Stimulated activated CD8-positive, alpha-beta memory T cell treated with anti-CD3 and anti-CD28 coated beads, Interleukin-7, amount 100 ng/mL, for 4 hours (primary cell): ENCODE measurements at places on chromosomes 7 and 10.

DNA sequence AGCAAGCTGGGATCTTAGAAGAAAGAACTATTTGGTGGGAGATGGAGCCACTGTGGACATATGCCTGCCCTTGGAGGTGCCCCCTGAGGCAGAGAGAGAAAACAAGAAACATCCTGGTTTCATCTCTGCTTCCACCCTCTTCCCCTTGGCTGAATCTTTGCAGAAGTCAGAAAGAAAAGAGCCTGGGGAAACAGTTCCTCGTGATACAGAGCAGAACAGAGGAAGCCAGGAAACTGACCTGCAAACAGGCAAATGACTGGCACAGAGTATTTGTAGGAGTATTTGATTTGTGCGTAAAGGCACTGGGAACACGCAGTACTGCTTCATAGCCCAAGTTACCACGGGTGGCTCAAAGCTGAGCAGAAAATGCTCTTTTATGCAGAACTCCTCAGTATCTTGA lies 7.0 kb upstream of the KEL start:
- no peak for DNase-seq

DNA sequence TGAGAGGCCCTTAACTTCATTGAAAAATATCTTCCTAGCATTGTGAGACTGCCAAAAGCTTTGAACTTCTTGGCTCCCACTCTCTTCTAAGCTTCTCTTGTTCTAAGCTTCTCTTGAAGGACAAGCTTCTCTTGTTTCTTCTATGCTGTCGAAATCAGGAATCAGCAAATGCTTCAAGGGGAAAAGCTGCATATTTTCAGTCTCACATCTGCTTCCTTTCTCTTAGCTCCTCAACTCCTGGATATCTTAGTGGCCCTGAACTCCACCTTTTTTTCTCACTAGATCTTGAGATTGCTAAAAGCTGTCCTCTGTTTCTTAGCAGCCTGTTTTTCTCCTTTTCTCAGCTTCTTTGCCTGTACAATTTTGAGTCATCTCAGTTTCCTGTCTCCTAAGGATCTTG lies 73.0 kb downstream of the NEUROD6 start:
- no peak for DNase-seq

GRCh38 chr7:16999541-17000267 lies 117.9 kb upstream of the AGR3 start:
- DNase-seq: no peak

DNA sequence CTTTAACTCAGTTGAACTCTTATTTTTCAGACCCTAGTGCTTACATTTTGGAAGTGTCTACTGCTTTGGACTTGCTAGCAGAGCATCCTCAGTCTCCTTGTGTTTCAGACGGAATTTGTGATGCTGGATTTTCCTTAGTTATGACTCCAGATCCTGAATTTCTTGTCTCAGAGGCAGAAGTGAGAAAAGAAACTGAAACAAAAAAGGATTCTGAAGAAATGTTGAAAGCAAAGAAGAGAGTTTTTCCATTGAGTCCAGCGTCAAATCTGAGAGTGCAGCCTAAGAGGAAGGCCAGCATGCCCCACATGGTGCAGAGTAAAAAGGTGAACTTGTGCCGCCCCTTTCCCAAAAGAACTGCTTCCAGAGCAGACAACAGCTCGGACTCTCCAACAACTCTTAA lies 46.1 kb downstream of the TASOR2 start:
- no peak for DNase-seq

GRCh38 chr10:29377333-29377961 lies 88.6 kb downstream of the LYZL1 start:
- no peak for DNase-seq

GRCh38 chr10:31926160-31926559 lies 2.5 kb downstream of the ARHGAP12 start:
- no peak for DNase-seq

- no peak for DNase-seq
Observed at GRCh38 chr7:135994466-135995205, 17.5 kb upstream of the MTPN start.

DNA sequence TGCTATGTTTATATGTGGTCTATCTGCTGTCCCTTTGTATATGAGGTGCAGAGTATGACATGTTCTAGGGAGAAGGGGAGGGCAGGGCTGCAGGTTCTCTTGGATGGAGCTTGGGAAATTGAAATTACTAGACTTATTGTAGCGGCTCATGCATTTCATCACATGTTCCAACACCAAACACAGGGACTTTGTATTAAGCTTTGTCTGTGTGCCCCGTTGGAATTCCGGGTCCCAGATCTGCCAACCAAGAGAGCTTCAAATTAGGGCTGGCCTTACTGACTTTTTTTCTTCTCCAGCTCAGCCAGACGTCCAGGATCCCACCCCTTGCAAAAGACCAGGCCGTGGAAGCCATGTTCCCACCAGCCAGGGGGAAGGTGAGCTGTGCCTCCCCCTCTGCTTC lies 3.4 kb downstream of the ZNF789 start:
- DNase-seq: no peak

DNA sequence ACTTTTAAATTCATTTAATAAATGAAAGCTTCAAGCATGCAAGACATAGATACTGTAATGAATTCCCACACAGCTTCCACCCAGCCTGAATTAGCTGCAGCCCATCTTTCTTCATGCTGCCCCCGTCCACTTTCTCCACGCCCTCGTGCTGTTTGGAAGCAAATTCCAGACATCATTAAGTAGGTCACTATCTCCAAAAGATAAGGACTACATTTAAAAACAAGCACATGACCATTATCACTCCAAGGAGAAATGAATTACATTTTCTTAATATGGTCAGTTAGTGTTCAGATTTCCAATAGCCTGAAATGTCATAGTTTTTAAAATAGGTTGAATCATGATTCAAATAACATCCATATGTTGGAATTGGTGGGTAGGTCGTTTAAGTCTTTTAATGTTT lies 24.3 kb downstream of the LMTK2 start:
- no peak for DNase-seq

GRCh38 chr10:29136411-29136810 lies 152.5 kb upstream of the LYZL1 start:
- no peak for DNase-seq
